T-helper 22 cell (primary cell): ENCODE measurements at places on chromosomes 2 and 18.

DNA sequence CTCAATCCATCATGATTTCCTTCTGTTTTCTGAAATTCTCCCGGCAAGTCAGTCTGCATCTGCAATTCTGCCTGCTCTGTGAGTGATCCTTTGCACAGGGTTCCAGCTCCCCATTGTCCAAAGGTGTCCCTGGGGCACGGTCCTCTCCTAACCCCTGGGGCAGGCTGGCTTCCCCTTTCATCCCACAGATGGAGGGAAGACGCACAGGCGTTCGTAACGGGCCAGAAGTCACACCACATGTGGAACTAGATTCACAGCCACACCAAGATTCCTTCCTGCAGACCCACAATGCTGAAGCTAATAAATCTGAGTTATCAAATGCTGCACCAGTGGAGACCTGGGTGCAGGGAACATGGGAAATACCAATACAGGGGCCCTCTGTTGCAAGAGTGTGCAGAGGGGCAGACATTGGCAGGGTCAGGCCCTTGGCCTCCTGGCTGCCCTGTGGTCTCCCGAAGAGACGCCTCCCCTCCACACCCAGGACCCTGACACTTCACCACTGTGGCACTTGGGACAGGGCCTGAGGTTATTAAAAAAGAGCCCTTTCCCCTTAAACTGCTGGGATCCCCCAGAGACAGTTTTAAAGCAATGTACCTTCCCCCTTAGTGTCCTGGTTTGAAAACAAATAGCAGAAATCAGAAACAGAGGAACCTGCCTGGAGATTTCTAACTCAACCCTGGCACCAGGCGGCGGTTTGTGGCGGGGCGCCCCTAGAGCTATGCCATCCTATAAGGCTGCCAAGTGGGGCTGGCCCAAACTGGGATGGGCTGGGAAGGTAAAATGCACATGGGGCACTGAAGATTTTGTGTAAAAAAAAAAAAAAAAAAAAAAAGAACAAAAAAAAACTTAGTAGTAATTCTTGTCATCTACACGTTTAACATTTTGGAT, 15.4 kb downstream of the ZNF516 start:
- DNase-seq, result no peak

GRCh38 chr2:35989040-35989439, 366.5 kb upstream of the CRIM1 start:
- DNase-seq, result no peak

DNA sequence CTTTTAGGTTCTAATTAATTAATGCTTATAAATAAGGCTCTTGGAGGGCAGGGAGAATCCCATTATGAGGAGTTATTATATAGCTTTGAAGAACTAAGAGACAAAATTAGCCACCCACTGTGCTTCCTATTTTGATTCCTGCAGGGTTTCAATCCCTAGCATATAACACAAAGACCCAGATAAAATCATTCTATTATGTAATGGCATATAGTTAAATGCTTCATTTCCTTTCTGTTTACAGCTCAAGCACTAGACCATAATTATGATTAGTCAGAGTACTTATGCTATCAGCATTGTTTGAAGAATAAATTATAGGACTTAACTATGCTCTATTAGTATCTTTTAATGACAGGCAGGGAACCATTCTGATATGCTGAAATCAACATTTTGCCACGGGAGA, 9.1 kb downstream of the GPR155 start:
- no peak for DNase-seq

DNA sequence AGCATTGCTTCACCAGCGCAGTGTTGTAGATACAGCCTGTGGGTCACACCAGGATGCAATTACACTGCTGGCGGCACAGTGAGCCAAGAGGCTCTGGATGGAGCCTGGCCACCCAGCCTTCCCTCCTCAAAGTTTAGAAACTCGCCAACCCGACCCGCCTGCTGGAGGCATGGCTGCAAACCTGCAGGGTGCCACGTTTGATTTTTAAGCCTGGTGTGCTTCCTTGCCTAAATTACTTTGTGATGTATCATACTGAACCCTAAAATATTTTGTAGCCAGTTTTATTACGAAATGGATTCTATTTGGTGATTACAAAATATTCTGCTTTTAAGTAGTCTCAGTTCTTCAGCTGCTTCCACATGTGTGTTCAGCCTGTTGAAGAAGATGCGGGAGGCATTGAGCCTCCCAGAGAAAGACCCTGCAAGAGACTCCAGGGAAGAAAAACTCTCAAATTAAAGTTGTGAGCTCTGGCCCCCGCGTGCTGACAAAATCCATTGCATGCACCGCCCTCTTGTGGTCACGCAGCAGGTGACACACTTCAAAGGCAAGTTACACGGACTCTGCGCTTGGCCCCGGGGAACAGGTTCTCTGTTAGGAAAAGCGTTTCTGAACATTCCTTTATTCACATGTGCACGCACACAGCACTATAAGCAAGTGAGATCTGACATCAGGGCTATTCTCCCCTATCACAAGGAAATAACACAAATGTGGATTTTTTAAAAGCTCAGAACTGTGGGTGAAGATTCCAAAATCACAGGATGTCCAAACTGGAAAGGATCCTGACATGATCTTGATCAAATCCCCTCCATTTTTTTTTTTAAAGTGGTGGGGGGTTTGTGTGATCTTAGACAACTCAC, 63.0 kb upstream of the TWIST2 start:
- DNase-seq, result no peak

GRCh38 chr2:20604401-20604911, 46.4 kb downstream of the HS1BP3 start:
- DNase-seq, result no peak

DNA sequence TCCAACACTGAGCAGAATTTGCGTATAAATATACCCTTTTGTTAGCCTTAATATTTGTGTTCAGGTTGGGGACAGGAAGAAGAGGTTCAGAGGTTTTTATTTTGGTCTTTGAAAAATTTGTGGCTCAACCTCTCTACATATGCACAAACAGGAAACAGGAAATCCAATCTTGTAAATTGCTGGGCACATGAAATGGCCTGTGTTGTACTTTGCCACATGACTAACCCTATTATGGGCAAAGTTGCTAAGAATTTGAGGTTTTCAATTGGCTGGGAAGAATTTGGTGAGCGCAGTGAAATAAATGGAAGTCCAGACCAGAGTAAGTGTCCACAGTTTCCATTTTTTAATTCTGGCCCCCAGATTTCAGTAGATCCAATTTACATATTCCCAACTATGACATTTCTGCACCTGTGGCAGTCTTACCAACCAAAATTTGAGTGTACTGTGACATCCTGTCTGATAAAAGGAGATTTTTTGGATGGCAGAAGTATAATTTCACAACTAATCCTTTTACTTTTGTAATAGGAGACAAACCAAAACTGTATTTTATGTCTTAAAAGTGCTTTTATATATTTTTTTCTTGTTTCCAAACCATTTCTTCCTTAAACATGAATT, 63.6 kb downstream of the COX7A2L start:
- peak; percentile 6 for DNase-seq

GRCh38 chr18:75694292-75694691, 266.8 kb upstream of the SMIM21 start:
- DNase-seq, result no peak

GRCh38 chr18:14943967-14944636, 196.1 kb downstream of the ANKRD30B start:
- no peak for DNase-seq

- DNase-seq, result no peak
These were observed 81.7 kb upstream of the SPHKAP start for GRCh38 chr2:228263156-228263555.

GRCh38 chr2:106334802-106335201, 133.4 kb downstream of the RGPD3 start:
- DNase-seq, result no peak

GRCh38 chr2:158782616-158783015, 12.5 kb upstream of the DAPL1 start:
- no peak for DNase-seq

DNA sequence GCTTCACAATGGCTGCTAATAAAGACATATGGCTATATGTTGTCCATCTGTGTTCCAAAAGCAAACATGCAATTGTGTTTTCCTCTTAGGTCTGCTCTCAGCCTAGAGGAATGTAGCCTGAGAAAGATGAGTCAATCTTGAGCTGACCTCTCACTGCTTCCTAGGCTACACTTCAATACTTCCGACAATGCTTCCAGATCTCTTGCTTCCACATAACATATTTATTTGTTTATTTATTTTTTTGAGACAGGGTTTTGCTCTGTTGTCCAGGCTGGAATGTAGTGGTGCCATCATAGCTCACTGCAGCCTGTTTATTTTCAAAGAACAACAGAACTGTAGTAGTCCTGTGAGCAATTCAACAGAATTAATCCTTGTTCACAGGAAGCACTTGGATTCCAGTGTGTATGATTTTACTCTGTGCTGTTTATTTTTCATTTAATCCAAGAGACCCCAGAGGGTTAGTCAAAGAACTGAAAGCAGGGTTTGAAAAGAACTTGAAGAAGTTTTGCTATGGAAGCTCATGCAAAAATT, 437.9 kb downstream of the TXNL1 start:
- no peak for DNase-seq

- DNase-seq, result no peak
These were observed 52.9 kb downstream of the RNU4ATAC start for GRCh38 chr2:121583555-121583954.

GRCh38 chr2:66437691-66438497, 3.0 kb downstream of the MEIS1 start:
- DNase-seq, result no peak

DNA sequence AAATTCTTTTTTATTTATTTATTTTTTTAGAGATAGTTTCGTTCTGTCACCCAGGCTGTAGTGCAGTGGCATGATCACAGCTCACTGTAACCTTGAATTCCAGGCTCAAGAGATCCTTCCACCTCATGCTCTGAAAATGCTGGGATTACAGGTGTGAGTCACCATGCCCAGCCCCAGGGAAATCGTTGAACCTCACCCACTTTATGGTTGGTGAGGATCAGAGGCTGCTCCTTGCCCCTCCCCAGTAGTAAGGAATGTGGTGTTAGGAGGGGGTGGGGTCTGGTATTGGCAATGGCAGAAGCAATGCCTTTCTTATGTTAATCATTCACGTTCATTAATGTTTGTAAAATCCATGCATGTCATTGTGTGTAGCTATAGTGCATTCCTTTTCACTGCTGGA, 161.9 kb downstream of the SUCLG1 start:
- no peak for DNase-seq

GRCh38 chr2:86372641-86373502, 35.4 kb upstream of the REEP1 start:
- DNase-seq, result no peak

DNA sequence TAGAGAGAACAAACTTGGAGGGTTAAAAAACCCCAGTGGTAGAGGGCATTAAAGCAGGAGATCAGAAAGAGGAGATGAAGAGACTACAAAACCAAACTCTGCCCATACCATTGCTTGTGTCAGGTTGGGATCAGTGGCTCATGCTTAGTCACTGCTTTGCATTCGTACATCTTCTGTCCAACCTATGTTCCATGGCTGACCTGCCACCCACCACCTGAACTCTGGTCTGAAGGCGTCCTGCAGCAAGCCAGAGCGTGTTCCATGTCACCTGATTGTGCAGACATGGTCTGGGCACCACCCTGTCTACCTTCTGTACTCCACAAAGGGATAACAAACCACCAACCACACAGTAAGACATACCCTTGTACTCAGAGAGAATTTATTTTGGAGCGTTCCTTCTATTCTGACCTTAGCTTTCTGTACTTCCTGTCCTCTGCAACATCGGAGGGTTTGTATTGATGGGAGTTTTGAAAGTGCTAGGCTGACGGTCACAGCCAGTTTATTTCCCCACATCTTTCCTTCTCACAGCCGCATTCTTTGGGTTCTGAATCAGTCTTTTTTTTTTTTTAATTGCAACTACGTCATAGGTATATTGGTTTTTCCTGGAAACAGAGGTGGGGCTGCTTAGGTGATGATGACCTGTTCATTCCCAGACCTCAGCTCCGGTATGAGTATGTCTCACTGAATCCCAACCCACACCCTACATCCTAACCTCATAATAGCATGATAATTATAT, 88.3 kb downstream of the SOWAHC start:
- DNase-seq, result no peak

GRCh38 chr2:99317161-99317872, 16.3 kb upstream of the LYG1 start:
- DNase-seq, result no peak

DNA sequence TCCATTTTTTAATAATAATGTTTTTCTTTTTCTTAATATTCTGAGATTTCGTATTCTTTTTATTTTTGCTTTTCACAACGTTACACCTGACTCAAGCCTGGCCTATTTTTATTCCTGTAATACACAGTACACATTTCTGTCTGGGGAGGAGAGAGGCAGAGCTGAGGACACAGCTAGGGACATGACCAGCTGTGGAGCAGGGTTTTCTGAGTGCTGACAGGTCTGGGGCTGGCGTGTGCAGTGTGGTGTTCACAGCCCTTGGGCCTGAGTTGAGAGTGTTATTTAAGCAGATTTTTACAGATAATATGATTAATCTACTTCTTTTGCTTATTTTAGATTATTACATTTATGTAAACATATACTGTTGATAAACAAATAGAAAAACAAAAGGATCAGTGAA, 55.9 kb downstream of the ZAP70 start:
- no peak for DNase-seq

DNA sequence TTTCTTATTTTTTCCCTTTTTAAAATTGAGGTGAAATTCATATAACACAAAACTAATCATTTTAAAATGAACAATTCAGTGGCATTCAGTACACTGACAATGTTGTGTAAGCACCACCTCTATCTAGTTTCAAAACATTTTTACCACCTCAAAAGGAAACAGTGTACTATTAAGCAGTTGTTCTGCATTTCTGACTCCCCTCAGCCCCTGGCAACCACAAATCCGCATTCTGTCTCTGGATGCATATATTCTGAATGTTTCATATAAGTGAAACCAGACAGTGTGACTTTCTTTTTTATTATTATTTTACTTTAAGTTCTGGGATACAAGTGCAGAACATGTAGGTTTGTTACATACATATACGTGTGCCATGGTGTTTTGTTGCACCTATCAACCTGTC, 19.2 kb upstream of the TANK start:
- no peak for DNase-seq

DNA sequence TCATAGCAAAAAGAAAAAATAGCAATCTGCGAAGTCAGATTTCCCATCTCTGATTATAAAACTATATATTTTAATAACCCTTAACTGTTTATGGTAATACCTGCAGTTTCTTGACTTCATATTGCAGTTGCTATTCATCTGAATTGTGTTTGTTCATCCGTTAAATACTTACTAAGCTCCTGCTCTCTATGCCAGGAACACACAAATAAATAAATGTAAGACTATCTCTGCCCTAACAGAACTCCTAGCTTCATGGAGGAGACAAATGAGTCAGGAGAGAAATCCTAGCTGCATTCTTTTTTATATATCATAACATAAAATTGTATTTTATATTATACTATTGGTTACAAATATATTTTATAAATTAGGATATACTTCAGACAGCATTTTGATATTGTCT, 61.2 kb downstream of the MALT1 start:
- no peak for DNase-seq

DNA sequence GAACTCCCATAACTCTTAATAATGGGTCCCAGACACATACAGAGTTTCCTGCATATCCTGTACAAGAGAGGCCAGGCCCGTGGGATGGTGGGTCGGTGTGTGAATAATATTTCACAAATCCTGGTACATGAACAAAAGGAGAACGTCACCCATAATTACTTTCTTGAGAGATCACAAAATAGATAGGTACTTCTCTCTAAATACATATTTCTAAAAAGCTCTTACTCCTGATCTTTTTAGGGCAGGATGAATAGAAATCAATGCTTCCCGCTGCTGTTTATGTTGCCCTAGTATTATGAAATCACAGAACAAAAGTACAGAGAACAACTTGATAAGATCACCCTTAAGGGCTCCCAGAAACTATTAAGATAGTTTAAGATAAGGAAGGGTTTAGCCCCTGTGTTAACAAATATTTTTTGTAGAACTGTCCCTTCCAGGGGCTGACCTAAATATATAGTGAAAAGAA, 5.4 kb downstream of the IRS1 start:
- no peak for DNase-seq

GRCh38 chr2:45643543-45644542, 7.6 kb upstream of the PRKCE start:
- peak; percentile 25 for DNase-seq
